NCI-H187 (cell line): ENCODE measurements at places on chromosomes 2 and 18.

- DNase-seq: no peak
Observed at GRCh38 chr2:127641846-127642507, 4.0 kb upstream of the GPR17 start.

DNA sequence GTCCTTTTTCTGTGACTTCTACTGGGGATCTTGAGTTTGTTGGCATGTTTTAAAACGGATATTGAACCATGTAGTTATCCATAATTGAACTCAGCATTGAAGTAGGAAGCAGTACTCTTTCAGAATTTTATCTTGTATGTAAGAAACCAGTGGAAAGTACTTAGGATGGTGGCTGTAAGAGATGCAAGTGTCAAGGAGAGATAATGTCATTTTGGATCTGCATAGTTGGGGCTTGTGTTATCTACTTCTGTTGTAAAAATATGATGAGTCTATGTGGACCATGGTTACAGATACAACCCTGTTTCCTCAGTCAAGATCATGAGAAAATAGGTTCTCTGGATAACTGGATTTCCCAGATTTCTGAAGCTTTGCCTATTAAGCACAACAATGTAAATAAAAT is 113.7 kb downstream of the NAB1 start:
- no peak for DNase-seq

- DNase-seq: no peak
Observed at GRCh38 chr2:66509326-66509811, 74.4 kb downstream of the MEIS1 start.

GRCh38 chr2:149816756-149817551 is 229.4 kb upstream of the MMADHC start:
- no peak for DNase-seq

- DNase-seq: no peak
Observed at GRCh38 chr2:136611451-136611850, 153.9 kb upstream of the THSD7B start.
